ENCODE measurements at places on chromosomes 1 and 21.

DNA sequence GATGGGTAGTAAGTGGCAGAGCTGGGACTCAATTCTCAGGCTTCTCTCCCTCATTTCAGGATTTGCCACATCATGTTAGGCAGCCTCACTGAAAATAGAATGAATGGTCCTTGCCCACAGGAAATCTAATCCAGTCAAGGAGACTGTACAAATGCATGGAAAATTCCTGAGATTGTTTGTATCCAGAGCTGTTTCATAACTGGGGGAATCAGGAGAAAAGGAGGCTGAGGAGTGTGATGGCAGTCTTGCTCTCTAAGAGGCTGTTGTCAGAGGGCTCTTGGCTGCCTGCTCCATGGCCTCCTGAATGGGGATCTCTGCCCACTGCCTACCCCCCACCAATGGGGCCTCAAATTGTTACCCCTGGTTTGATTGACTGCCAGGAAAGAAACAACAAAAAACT is 141.9 kb upstream of the TNR start:
- DNase-seq, result peak; percentile 79

DNA sequence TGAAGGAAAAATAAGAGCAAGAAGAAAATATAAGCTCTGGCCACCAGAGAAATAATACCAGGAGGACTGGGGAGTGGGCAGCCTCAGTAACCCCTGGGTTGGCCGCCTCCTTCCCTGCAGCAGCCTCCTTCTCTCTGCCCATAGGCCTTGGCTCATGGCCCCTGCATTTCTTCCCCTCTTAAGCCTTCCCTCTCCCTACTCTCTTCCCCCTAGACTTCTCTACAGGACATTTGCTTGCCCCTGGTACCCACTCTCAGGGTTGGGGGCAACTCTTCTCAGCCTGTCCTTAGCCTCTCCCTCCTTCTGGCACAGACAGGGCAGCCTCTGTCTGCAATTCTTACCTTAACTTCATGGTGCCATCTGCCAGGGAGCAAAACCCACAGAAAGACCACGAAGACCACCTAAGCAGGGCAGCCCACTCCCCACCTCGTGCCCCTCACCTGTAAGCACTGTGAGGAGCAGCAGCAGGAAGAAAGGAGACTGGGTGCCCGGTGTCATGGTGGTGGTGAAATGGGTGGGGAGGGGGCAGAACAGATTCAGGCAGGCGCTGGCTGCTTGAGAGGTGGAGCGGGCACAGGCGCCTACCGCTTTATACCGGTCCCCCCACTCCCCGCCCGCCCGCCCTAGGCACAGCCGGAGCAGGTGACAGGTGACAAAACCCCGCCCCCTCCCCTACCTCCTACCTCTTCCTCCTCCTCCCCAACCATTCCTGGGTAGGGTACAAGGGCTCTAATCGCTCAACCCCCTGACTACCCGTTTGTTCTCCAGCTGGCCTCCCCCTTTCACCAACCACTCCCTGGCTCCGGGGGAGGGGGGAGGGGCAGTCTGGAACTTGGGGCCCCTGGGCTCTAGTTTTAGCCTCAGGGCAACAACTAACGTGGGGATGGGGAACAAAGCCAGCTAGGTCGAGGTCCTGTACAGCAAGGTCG is 15.1 kb downstream of the THBS3 start:
- no peak for DNase-seq

- no peak for DNase-seq
Observed at GRCh38 chr1:167938080-167938636, 1.3 kb upstream of the MPC2 start.

DNA sequence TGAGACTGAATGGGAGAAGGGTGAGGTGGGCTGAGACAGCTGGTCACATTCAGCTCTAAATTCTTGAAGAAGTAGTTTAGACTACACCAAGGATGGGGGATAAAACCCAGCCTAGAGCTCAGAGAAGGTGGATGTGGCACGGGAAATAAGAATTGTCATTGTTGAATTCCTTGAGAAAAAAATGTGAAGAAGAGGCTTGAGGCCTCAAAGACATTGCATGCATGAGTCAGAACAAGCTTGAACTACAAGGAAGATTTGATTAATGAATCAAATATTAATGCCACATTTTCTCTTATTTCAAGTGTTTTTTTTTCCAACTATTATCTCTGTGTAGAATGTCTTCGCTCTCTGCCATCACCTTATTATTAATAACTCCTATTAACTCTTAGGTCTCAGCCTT is 58.9 kb downstream of the MAP3K7CL start:
- no peak for DNase-seq

- DNase-seq, result no peak
Observed at GRCh38 chr1:183903101-183903500, 98.2 kb downstream of the RGL1 start.

DNA sequence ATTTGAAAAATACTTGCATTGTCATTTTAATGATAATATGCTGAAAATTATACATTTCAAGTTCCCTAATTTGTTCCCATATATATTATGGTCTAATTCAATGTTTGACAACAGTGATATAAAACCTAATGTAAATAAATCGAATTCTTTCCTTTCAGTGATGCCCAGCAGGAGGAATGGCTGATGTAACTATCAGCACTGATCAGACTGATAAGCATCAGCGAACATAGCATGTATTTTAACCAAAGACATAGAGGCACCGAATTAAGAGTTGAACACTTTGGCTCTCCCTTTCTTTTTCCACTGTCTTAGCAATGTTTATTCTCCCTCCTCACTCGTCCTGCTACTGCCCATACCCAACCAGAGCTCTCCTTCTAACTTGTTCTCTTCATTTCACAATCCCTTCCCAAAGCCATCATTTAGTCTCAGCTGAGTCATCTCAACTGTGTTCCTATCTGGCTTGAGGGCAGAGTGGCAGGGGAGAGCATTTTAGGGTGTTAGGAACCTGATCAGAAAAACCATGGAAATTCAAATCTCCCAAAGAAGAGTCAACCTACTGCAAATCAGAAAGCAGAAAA is 58.8 kb upstream of the C1orf115 start:
- DNase-seq, result peak; percentile 33

GRCh38 chr1:166960858-166961474 is 14.4 kb downstream of the ILDR2 start:
- no peak for DNase-seq

GRCh38 chr1:231423648-231424047 is 1.6 kb upstream of the EGLN1 start:
- peak; percentile 40 for DNase-seq

DNA sequence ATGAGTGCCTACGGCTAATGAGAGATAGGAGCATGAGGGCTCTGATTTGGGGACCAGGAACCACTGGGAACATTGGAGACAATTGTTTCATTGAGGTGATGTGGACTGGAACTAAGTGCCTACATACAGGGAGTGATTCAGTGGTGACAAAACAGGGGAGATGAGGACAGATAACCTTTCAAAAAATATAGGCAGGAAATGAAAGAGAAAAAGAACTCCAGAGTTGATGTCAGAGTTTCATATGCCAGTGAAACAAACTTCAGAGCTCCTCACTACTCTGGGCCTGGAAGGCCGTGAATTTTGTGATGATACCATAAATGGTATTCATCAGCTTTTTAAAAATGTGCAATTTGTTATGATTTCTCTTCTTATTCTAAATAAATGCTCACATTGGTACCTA is 39.3 kb downstream of the FASLG start:
- no peak for DNase-seq

DNA sequence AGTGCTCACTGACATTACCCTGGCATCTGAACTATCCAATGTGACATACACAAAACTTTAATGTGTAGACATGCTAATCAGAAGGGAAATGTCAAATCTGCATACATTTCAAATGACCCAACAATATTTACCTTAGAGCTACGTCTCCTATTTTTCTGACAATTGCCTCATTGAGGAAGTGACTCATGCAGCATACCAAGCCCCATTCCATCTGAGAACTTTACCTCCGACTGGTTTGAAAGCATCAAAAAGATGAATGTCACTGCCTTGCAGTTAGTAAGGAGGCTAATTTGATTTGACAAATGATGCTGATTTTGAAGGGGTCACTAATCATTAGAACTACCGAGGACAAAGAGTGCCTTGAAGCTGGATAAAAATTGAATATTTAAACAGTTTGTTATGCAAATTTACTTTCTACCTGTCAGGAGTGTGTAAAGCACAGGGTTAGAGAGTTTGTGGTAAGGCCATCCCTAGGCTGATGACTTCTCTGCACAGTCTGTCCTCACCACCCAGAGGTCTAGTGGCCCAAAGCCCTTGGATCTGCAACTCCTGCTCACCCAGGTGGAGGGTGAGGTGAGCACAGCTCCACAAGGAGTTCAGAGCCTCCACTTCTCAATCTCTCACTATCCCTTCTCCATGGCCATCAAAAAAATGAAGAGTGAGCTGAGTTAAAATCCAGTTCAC is 500.3 kb upstream of the C1orf87 start:
- DNase-seq, result peak; percentile 21

- DNase-seq, result peak; percentile 14
Observed at GRCh38 chr21:26736449-26736848, 108.8 kb downstream of the ADAMTS1 start.

GRCh38 chr21:31873696-31874599 is 1.1 kb downstream of the HUNK start:
- peak; percentile 28 for DNase-seq

- no peak for DNase-seq
Observed at GRCh38 chr1:167068761-167069160, 21.4 kb downstream of the GPA33 start.

DNA sequence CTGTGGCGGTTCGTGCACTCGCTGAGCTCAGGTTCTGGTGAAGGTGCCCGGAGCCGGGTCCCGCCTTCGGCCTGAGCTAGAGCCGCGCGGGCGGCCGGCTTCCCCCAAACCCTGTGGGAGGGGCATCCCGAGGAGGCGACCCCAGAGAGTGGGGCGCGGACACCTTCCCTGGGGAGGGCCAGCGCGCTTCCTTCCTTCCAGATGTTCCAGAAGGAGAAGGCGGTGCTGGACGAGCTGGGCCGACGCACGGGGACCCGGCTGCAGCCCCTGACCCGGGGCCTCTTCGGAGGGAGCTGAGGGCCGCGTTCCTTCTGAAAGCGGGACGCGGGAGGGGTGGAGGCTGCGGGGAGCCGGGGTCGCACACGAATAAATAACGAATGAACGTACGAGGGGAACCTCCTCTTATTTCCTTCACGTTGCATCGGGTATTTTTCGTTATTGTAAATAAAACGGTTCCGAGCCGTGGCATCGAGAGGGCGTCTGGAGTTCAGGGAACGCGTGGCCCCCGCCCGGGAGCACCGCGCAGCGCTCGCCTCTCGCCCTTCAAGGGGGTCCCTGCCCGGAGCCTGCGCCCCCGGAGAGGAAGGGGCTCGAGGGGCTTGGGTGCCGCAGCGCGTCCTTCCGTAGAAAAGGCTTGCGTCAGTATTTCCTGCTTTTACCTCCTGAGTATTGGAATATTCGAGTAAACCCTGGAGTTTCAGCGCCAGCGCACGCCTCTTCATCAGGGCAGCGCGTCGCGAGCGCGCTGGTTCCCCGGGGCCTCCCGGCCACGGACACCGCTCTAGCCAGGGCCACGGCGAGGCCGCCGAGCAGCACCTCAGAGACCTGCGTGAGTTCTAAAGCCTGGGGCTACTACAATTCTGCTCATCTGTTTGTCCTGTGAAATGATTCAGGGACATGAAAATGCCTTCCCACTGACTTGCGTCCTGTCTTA is 11.5 kb downstream of the YBEY start:
- no peak for DNase-seq

DNA sequence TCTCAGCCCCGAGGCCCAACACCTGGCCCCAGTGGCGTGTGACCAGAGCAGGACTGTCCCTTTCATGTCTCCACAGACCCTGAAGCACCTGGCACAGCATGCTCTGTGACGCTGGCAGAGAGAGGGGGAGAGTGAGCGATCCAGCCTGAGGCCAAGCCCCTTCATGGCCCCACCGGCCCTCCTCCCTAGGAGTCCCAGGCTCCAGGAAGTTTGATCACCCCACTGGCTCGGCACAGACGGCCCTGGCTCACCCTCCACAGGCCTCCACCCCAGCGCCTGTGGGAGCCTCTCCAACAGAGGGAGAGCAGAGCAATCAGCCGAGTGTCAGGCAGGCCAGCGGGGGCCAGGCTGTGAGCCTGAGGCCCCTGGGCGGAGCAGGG is 11.0 kb downstream of the SH3BGRL3 start:
- no peak for DNase-seq

DNA sequence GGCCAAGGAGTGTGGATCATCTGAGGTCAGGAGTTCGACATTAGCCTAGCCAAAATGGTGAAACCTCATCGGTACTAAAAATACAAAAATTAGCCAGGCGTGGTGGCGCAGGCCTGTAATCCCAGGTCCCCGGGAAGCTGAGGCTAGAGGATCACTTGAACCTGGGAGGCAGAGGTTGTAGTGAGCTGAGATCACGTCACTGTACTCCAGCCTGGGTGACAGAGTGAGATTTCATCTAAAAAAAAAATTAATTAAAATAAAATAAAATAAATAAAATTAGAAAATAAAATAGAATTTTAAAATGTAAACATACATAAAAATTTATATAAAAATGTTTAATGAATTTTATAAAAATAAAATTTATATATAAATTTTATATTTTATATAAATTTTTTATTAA is 5.8 kb upstream of the VPS26C start:
- DNase-seq, result no peak

DNA sequence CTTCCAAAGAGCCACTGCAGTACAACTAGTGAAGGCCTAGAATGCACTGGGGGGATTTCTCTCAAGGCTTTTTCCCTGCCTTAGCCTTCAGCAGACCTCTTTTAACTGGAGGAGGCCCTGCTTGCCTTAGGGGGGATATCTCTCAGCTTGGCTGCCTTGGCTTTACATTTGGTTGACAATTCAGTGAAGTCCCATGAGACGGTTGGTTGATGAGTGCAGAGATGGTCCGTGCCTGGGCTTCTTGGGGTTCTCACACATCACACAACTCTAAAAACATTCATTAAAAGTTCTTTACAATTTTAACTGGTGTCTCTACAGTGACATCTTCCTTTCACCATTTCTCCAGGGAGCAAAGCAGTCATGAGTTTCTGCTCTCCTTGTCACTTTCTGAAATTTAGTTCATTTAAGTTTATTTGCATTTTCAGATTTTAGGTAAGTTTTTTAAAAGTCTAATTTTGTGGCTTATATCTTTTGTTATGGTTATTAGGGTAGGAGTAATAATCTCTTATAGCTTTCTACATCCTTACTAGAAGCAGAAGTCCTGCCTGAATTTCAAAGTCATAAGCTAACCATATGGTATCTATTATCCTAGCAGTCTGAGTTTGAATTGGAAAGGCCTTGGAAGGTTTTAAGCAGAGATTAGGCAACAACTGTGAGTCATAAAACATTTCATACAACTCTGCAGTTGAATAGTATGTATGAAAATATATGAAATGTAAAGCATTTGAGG is 487.6 kb downstream of the DPYD start:
- DNase-seq, result peak; percentile 50
